Lung microvascular endothelial cell (primary cell): ENCODE measurements at places on chromosomes 6 and 20.
A peak's percentile ranks its signal among the peaks of the same experiment; 100 is the strongest.

- DNase-seq: no peak
These were observed 15.7 kb upstream of the CGA start for GRCh38 chr6:87110636-87111035.

DNA sequence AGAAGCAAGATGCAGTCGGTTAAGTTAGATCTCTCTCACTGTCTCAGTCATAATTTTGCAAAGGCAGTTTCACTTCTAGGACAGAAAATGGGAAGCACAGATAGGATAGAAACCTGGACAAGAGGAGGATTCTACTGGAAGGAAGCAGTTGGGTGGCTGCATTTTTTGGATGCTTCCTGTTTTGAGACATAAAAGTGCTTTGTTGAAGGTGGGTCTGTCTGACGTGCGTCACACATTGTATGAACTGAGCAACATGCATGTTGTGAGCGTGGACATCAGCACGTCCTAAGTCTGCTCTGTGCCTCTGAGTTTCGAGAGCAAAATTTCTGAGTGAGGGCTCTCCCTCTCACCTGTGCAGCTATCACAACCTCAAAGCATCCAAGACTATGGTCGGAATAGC is 68.7 kb upstream of the SNX9 start:
- no peak for DNase-seq

DNA sequence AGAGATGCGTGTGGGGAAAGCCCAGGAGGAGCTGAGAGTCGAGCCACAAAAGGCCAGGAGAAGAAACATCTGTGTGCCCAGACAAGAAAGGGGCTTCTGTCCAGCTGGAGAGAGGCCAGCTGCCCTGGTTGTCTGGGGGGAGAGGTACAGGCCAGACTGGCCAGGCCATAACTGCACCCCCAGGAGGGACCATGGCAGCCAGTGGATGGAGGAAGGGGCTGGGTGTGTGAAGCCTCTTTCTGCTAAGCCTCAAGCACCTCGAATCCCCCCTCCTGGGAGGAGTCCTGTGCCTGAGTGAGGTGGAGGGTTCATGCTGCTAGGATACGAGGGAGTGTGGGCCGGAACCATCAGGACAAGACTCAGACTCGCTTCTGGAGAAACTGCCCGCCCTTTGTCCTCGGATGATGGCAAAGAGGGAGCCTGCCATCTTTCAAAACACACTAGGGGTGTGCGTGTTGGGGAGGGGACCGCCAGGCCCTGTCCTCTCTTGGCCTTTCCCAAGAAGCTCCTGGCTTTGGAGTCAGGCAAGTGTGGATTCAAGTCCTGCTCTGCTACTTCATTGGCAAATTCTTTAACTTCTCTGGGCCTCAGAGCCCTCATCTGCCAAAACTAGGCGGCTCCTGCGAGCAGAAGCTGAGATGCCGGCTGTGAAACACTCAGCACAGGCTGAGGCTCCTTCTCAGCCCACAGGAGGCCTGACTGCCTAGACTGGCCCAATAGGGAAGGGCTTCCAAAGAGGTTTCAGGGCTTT is 90.3 kb downstream of the ASXL1 start:
- no peak for DNase-seq

- no peak for DNase-seq
These were observed 3.8 kb downstream of the SLC2A4RG start for GRCh38 chr20:63743210-63743970.

DNA sequence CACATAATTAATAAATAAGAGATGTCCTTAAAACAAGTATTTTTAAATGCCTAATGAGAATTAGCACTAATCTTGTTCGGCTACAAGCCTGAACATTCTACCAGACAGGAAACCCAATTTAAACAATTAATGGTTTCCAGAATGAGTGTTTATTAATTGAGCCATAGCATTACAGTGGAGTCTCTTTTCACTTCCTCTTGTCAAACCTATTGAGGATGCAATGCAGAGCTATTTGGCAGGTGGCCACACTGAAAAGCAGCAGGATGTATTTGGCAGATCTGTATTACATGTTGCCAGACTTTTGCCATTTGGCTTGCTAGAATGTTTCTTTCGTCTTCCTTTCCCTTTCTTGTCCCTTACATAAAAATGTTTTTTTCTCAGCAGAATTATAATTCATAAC is 475.2 kb upstream of the MARCKS start:
- DNase-seq: peak; percentile 88

DNA sequence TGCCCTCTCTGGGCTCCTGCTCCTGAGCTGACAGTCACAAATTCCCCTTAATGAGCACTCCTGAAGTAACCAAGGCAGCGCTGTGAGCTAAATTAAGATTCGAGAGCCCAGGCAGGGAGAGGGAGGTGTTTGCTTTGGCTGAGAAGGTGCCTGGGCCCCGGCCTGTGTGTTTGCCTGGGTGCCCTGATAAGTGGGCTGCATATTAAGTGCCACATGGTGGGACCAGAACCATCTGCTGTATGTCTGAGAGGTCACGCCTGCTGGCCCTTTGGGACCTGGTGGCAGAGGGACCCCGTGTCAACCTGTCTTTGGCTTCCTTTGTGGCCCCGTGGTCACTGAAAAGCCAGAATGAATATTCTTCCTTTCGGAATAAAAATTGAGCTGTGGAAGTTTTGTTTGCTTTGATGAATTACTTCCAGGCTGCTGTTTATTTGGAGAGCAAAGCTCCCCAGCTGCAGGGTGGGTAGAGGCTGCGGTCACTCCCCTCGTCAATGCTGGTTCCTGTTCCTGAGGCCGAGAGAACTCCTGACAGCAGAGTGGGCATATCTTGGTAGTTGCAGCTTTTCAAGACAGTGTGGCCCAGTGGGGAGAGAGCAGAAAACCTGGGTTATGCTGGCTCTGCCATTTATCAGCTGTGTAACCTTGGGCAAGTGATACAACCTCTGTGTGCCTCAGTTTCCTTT is 17.5 kb upstream of the KCNK16 start:
- no peak for DNase-seq

GRCh38 chr6:224350-224749 is 67.9 kb upstream of the DUSP22 start:
- DNase-seq: no peak

- DNase-seq: no peak
These were observed 41.3 kb downstream of the CPXM1 start for GRCh38 chr20:2759143-2759542.

GRCh38 chr6:47153404-47153755 is 111.2 kb upstream of the ADGRF1 start:
- no peak for DNase-seq

- DNase-seq: peak; percentile 26
These were observed 187.4 kb upstream of the PROKR2 start for GRCh38 chr20:5504061-5504739.

DNA sequence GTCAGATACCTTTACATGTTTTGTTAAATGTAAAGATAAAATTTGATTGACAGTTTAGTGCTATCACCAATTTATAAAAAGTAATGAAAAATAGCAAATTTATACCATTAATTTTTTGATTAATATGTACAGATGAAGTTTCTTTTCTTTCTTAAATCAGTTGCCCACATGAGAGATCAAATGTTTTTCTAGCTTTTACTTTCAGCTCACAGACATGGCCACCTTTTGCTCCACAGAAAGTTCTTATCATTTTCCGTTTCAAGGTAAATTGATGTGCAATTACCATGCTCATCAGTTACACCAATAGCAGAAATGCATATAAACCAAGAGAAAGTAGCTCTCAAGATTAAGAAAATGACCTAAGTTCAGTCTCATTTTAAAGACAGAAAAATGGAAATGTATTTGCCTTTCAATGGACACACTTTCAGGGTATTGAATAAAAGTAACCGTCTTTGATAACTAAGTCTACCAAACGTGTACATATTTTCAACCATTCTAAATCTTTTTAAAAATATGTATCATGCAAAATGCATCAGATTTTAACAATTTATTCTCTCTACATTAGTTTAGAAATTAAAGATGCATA is 16.6 kb upstream of the EXOC2 start:
- no peak for DNase-seq

DNA sequence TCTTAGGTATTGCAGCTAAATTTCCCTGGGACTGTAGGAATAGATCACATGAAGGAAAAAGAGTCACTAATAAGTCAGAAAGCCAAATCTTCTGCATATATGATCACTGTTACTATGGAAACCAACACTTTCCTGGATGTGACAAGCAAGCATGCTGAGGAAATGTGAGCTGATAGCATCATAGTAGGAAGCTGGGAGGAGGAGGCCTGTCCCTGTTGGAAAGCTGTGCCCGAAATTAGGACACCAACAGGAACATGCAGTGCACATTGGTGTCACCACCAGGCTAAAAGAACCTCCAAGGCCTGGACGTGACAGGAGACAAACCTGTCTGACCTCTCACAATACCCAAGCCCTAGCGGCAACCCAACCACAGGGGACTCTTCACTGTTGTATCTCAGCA is 181.9 kb upstream of the PCSK2 start:
- no peak for DNase-seq

DNA sequence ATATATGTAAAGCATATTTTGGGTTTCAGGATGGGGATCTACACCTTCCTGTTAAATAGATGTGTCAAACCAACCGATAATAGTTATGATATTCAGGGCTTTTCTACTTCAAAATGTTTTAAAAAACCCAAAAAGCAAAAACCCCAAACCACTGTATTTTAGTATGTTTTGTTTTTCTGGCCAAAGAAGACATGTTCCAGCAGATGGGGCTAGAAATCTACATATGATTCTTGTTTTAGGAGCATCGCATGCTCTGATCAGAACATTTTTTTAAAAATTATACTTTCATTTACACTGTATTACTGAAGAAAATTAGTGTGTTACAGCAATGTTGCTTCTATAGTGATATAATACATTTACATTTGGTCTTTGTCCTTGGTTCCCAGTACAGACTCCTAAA is 11.0 kb downstream of the RMND1 start:
- DNase-seq: peak; percentile 46

GRCh38 chr6:149940672-149940982 is 1.2 kb upstream of the ULBP2 start:
- no peak for DNase-seq

DNA sequence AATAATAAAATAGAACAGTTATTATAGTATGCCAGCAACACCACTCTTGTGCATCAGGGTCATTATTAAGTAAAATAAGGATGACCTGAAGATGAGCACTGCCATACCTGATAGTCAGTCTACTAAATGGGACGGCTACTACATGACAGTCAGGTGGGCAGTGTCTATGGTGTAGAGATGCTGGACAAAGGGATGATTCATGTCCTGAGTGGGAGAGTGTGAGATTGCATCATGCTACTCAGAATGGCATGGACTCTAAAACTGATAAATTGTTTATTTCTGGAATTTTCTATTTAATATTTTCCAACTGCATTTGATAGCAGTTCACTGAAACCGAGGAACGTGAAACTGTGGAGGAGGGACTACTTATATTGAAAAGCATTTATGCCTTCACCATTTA is 38.8 kb downstream of the SNX9 start:
- DNase-seq: peak; percentile 70
